Cortex of kidney (tissue), 1 donor: ENCODE measurements at places on chromosomes 11 and 22.

DNA sequence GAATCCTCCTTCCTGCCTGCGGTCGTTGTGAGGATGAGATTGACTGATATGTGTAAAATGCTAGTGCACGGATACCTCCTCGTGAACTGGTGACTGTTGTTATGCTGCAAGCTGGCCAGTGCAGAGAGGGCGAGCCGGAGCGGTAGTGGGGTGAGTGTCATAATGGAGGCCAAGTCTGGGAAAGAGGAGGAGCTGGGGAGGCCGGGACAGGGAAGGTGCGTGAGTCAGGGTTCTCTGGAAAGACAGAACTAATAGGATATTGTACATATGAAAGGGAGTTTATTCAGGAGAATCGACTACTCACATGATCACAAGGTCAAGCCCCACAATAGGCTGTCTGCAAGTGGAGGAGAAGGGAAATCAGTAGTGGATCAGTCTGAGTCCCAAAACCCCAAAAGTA lies 56.8 kb upstream of the FADD start:
- no peak for DNase-seq

DNA sequence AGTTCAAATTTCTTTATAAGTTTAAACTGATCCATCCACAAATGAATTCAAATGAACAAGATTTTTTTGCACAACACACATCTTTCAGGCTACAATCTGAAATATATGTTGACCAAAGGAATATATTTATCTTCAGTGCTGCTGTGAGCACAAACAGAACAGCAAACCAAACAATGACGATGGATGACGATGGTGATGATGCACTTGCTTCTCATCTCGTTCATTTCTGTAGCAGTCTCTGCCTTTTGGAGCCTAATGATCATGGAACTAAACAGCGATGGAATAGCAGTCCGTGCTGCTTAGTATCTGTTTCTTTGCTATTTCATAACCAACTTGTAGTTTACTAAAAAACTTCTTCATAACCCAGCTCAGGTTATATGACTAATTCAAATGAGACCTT lies 220.7 kb upstream of the BLID start:
- no peak for DNase-seq

GRCh38 chr11:27551127-27551526 lies 44.6 kb upstream of the LIN7C start:
- DNase-seq: no peak

GRCh38 chr22:49720279-49720959 lies 107.3 kb downstream of the BRD1 start:
- no peak for DNase-seq

DNA sequence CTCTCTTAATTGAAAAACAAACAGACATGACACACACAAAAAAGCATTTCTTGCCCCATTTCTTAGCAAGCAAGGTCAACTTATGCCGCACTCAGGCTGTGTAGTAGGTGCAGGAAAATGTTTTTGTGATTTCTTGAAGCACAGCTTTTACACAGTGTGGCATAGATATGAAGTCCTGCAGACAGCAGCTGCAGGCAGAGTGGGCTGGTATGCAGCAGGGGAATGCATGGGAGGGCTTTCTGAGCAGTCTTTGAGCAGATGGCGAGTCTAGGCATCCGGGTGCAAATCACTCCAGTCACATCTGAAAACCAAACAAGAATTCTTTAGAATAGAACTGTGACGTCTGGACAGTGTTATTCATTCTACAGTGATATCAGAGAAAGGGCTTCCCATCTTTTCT lies 87.5 kb downstream of the BLID start:
- DNase-seq: no peak

DNA sequence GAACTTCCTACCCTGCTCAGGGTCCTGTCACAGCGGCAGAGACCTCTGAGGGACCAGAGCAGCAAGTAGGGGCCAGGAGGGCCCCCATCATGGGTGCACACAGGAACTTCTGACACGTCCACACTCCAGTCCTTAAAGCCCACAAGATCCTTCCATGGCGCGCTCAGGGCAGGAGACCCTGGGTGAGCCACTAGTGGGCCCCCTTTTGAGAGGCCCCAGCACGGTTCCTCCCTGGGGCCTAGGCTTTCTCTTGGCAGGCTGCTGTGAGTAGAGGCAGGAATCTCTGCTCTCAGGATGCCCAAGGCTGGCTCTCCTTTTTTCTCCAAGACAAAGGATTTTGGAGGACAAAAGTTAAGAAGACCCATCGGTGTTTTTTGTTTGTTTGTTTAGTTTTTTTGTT lies 22.4 kb downstream of the RPS6KA4 start:
- DNase-seq: no peak

- no peak for DNase-seq
Observed at GRCh38 chr22:46509416-46510089, 27.9 kb downstream of the CELSR1 start.

- no peak for DNase-seq
Observed at GRCh38 chr11:69919659-69920344, 100.6 kb upstream of the FGF3 start.

GRCh38 chr11:122094836-122095235 lies 21.2 kb downstream of the BLID start:
- DNase-seq: no peak

GRCh38 chr11:103484545-103484944 lies 375.3 kb downstream of the DYNC2H1 start:
- DNase-seq: no peak

DNA sequence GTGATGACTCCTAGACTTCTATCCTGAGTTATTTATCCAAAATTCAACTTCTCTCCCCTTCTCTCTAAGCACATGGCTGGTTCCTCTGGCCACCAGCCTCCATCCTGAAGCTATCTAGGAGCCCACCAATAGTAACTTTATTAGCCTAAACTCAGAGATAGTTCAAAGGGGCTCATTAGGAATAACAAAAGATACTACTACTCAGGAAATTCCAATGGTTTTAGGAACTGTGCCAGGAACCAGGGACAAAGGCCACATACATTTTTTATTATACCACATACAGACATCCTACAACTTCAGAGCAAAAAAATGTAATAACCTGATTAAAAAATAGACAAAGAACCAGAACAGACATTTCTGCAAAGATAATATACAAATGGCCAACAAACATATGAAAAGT lies 27.9 kb downstream of the SLC25A17 start:
- DNase-seq: no peak

DNA sequence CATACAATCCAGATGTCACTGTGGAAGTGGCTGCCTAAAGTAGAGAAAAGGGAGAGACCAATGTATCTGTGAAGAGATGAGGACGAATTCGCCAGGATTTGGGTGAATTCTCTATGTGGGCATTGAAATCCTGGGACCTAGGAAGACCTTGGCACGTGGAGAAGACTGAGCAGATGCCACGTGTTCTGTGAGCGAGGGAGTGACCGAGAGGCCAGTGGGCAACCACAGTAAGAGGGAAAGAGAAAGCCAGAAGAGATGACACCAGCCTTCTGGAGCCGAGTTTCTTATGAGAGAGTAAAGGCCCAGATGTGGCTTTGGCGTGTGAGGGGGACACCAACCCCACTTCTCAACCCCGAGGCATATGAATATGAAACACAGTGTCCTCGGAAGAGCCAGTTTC lies 228.1 kb downstream of the BUD13 start:
- DNase-seq: no peak

- no peak for DNase-seq
Observed at GRCh38 chr11:74948546-74948897, 369 bp downstream of the XRRA1 start.

DNA sequence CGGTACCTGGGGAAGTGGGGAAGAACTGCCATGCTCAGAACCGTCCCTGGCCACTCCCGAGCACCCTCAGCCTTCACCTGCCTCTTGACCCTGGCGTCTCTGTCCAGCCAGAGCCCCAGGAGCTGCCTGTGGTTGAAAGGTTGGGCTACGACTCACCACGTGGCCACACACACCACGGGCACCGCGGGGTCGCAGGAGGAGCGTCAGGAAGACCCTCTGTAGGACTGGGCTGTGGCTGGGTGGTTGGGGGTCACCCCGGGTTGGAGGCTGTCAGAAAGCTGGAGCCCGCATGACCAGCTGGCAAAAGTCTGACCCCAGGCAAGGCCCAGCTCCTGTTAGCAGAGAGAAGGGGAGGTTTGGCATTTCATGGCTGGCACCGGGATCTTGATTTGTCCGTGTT lies 11.5 kb downstream of the KRTAP5-5 start:
- DNase-seq: no peak

GRCh38 chr11:12086271-12087074 lies 23.9 kb upstream of the MICAL2 start:
- no peak for DNase-seq

DNA sequence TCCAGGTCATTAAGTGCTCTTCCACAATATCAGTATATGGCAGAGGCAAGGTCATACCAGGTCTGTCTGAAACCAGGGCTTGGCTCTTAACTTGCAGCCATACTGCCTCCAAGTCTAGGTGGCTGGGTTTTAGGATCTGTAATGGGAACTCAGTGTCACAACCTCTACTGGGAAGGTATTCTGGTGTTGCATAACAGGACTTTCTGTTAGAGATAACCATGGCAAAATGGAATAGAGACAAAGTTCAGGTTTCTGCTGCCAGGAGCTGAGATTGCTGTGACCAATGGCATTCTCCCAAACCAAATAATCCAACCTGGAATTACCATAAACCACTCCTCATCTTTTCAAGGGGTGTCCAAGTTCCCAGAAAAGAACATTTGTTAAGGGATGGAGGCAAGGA lies 6.8 kb upstream of the SAA1 start:
- DNase-seq: no peak

DNA sequence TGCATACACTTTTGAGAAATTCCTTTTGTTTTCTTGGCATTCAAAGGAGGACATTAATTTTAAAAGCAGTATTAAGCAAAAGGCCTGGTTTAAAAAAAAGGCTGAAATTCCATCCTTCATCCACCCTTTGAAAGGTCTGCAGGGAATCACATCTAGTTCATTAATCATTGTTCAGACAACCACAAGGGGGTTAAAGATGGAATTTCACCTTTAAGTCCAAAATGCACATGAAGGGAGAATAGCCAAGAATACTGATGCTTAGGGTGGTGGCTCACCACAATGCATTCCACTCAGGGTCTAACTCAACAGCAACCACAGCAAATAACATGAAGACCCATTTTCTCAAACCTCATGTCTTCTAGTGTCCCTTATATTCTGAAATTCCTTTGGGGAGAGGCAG lies 256.9 kb downstream of the CADM1 start:
- no peak for DNase-seq

DNA sequence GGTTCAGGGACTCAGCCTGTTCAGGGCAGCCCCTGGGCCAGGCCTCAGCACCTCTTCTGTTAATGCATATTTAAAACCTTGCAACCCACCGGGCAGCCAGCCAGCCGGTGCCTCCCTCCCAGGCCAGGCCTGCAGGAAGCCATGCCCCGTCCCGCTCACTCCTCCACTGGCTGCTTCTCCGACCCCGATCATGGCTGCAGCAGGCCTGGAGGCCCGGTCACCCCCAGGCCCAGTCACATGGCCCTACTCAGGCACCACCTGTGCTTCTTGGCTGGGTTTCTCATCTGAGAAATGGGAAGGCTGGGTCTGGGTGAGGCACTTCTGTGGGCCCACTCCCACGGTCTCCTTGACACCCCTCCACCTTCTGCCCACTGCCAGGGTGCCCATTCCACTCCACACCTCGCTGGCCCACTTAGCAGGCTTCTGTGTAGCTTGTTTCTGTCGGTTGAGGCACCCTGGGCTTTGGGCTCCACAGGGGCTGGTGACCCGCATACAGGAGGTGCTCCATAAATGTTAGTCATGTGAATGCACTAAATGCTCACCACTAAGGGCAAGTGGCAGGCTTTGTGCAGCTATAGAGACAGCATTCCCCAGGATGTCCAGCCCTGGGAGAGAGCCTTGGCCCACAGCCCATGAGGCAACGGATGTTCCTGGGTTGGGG lies 11.4 kb downstream of the RTN4R start:
- DNase-seq: no peak

DNA sequence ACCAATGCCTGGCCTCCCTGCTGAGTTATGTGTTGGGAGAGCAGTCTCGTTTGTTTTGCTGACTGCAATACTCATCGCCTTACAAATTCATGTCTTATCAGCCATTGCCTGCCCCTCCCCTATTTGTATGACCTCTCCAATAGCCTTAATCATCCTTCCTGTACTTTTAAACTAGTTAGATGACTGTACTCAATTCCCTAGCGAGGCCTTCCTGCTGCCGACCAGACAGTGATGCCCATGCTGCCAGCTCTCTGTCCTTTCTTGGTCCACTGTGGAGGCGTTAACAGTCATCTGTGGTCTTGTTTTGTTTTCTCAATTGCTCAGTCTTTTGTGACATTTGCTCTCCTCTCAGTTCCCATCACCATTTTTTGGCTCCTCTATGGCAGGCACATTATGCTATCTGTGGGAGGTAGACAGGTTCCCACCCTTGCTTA lies 20.3 kb upstream of the YPEL1 start:
- DNase-seq: no peak

DNA sequence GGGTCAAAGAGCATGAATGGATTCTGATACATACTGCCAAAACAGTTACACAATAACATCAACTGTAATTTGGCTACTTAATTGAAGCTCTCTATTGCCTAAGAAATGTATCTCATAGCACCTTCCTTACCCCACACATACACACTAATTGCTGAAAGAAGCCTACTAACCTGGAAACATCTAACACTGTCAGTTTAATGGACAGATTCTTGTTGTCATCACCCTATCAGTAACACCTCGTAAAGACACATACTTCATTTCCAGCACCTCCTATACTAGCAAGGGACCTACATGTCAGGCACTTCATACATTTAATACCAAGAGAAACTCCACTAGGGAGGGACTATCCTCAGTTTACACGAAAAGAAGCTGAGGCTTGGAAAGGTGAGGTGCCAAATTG lies 9.9 kb downstream of the NAP1L4 start:
- DNase-seq: no peak

GRCh38 chr11:19173004-19173689 lies 28.6 kb downstream of the CSRP3 start:
- no peak for DNase-seq

GRCh38 chr22:47678048-47678447 lies 915.6 kb downstream of the TBC1D22A start:
- DNase-seq: no peak

- DNase-seq: no peak
Observed at GRCh38 chr11:11577251-11577855, 44.5 kb downstream of the GALNT18 start.

DNA sequence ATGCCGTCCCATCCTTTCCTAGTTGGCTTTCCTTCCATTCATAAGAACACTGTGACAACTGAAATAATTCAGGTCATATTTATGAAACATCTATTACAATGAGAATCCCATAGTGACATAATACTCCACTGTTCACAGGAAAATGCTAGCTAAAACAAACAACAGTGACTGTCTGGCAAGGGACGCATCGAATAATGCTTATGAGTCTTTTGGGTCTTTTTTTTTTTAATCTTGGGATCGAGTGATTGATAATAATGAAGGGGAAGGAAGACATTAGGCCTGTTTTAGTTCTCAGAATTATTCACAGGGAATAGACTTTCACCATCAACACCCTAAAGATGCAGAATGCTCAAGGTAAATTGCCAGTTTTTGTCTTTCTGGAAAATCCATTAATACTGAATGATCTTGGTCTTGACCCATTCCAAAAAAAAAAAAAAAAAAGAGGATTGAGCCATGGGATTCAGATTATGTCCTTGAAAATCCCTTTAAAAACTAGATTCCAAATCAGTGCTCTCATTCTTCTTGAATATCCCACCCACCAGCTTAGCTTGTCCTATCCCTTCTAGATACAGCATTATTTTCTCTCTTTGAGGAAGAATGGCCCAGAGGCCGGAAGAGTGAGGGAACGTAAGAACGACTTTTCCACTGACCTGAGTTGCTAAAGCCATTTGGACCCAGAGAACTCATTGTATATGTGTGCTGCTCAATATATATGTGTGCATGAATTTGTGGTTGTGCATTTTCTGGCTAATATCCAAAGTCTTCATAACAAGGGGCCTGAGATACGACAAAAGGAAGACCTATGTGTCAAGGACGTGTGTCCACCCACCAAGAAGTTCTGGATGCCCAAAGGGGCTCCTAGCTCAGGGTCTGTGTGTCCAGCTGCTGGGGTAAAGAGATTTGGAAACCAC lies 35.2 kb upstream of the CREB3L1 start:
- DNase-seq: no peak
